Hindlimb muscle (tissue), 1 donor: ENCODE measurements at places on chromosomes 1 and 21.

DNA sequence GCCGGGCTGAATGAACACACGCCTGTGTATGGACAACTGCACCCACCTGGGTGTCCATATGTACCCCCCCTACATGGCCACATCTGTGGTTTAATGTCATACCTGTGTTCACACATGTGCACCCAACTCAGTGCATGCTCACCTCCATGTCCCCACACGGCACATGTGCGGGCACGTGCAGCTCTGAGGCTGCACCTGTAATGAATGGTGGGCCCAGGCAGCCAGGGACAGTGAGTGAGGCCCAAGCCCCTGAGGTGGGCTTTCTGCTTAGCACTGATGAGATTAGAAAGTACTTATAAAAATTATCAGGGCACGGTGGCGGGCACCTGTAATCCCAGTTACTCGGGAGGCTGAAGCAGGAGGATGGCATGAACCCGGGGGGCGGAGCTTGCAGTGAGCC is 42.5 kb upstream of the CSF3R start:
- DNase-seq = no peak

DNA sequence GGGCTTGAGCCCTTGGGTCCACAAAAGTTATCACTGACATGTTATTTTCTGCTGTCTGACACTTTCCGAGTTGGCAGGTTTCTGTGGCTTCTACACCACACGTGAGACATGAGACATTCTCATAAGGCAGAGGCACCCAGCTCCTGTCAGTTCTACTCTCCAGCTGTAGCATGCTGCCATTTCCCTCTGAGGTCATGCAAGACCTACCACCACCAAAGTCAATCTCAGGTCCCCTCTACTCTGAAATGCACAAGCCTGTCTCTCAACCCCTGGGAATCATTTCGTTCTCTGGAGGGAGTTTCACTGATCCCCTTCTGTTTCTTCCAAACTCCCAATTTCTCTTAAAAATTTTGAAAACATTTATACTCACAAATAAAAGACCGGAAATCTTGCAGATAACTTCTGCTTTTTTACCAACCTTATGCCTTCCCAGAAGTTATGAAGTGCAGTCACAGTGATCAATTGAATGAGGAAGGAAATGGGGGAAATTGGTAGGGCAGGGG is 39.5 kb upstream of the CR2 start:
- DNase-seq = no peak

GRCh38 chr1:211830055-211830327 is 572 bp downstream of the LPGAT1 start:
- DNase-seq = no peak

DNA sequence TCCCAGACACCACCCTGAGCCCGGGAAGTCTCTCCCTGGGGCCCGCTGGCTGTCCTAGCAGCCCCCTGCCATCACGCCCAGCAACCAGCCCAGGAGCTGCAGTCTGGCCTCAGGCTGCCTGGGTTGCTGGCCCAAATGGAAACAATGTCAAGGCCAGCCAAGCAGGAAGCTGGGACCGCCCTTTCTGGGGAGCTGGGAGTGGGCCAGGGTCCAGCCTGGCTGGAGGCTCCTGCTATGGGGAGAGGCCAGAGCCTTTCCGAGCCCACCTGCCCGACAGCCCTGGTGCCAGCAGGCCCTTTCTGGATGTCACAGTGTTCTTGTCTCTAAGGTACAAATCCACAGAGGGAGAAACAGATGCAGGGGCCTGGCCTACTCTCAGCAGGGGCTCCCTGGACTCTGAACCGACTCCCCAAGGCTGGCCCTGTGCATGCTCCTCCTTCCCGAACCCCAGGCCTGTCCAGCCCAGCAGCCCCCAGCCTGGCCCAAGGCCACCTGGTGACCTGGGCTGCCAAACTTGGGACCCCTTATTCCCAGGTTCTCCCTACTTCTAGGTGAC is 1.2 kb upstream of the MMEL1 start:
- peak; percentile 49 for DNase-seq

DNA sequence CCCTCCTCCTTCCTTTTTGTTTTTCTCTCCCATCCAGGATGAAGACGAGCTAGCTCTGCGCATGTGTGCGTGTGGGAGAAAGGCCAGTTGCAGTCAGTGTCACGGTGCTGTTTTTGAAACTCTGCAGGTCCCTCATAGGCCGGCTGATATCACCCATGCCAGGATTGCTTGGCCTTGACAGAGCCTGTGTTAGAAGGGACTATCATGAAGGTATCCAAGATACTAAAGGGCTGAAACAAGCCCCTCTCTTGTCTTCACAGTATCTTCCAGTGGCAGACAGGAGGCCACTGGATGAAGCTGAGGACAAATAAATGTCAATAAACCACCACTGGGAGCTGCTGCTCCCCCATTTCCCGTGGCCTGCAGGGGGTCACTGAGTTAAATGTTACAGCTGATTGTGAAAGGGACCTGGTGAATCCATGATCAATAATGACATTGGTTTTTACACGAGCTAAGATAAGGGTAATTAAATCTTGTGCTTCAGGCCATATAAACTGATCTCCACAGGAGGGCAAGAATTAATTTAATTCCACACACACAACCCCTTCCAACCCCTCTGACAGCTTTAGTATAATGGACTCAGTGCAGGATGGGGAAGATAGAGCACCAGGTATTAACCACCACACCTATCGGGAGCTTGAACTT is 64.6 kb upstream of the TARBP1 start:
- no peak for DNase-seq

DNA sequence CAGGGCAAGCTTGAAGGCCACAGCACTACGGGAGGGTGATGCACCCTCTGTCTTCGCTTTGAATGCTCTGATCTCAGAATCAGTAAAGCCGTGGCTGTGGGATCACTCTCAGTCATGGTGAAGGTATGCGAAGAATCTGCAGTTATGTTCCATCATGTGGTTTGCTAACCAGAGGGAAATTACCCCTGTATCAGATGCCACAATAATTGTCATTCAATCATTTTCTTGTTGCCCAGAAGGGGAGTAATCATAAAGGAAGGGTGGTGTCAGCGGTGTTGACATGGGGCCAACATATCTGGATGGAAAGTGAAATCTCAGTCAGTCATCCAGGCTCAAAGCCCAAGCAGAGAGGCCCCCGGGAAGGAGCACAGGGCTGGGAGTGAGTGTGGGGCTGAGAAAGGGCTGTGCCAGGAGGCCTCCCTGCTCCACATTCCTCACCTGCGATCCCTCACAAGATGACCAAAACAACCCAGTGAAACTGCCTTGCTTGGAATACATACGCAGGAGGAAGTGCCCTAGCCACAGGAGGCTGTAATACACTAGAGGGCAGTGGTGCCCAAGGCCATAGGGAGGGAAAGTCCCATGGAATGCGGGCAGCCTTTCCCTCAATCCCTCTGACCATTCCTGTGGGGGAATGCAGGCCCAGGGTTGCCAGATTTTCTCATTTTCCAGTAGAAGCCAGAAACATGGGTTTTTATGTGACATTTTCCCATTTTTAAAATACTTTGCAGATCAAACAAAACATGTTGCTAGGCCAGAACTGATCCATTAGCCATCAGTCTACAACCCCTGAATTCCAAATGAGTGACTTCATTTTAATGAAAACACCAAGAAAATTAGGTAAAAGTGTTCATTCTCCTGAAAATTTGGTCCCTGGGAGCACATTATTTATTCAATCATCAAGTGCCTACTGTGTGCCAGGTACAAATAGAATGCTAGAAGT is 95.7 kb upstream of the VANGL1 start:
- DNase-seq = peak; percentile 38

- no peak for DNase-seq
Measured at GRCh38 chr1:172383536-172383935, 36.9 kb upstream of the C1orf105 start.

GRCh38 chr21:31895077-31895835 is 22.4 kb downstream of the HUNK start:
- DNase-seq = no peak

DNA sequence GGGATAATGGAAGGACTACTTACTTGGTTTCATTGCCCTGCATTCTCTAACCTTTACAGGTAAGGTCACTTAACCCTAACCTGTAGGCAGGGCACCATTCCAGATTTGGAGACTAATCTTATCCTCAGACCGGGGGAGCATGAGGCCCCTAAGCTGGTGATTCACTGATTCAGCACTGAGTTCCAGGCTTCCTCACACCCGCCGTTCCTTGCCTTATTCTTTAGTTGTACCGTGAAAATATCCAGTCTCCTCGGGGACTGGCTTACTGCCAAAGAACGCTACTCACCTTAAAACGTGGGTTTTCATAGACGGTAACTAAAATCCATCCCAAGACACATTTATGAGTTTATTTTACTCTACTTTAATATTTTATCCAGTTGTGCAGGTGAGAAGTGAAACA is 44.3 kb upstream of the COL24A1 start:
- no peak for DNase-seq

GRCh38 chr1:12547586-12548225 is 70.3 kb downstream of the DHRS3 start:
- no peak for DNase-seq

- DNase-seq = peak; percentile 43
Measured at GRCh38 chr21:35720208-35720731, 340.1 kb downstream of the SETD4 start.

DNA sequence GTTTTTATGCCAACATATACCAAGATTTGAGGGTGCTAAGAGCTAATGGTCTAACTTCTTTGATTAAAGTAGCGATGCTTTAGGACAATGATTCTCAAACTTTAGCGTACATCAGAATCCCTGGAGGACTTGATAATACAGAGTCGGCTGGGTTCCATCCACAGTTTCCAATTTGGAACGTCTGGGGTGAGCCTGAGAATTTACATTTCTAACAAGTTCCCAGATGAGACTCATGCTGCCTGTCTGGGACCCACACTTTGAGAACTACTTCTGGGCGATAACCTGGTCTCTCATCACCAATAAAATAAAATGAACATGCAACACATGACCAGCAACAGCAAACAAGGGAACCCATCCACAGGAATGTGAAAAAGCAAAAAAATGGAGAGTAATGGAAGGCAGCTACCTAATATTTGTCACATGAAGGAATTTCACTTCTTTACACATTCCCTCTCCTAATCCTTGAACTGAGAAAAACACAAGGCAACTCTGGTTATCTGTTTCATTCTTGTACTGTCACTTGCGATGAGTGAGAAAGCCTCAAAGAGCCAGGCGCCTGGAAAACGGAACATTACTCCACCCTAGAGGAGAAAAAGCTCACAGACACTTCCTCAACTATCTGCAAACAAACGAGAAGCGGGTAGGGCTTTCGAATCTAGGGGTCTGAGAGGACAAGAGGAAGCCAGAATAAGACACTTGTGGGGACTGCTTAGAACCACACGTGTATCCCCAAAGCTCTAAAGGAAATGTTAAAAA is 14.0 kb downstream of the HSF2BP start:
- DNase-seq = peak; percentile 78

DNA sequence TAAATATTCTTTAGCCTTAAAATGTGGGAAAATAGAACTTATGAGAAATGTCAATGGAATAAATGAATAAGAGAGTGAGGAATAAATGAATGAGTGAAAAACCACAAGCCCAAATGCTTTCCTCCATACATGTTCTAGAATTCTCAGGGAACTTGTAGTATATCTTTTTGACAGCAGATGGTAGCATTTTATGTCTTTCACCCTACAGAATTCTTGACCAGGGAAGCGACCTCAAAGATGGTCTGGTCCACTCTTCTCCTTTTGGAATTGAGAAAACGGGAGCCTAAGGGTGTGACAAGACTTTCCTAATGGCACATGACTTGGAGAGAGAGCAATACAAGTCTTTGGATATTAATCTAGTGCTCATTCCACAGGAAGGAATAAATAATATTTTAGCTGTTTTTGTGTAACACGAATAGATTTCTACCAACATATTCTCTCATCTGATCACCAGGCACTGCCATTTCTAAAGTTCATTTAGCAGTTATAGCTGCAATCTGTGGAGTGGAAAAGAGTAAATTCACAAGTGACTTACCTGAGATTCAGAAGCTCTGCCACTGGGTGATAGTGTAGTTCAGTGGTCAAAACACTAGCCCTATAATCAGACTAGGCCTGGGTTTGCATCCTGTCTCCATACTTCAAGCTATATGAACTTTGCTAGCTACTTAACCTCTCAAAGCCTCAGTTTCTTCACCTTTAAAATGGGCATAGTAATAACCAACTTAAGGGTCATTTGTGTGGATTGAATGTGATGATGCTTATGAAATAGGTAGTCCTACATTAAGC is 15.0 kb upstream of the F5 start:
- no peak for DNase-seq

DNA sequence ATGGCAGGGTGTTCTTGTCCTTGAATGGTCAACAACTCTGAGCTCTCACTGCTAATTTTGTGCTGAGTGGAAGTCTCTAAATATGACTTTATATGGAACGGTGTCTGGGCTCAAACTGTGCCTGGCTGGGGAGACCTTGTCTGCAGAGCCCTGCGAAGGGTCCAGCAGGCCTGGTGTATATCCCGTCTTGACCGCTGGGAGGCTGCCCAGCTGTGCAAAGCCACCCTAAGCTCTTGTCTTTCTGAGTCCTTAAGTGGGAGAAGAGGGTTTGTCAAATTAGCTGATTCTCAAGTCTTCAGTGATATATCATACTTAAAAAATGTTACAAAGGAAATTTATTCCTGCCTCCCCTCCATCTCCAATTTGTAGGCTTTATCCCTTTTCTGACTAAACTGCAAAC is 198.7 kb downstream of the KCNJ6 start:
- no peak for DNase-seq

DNA sequence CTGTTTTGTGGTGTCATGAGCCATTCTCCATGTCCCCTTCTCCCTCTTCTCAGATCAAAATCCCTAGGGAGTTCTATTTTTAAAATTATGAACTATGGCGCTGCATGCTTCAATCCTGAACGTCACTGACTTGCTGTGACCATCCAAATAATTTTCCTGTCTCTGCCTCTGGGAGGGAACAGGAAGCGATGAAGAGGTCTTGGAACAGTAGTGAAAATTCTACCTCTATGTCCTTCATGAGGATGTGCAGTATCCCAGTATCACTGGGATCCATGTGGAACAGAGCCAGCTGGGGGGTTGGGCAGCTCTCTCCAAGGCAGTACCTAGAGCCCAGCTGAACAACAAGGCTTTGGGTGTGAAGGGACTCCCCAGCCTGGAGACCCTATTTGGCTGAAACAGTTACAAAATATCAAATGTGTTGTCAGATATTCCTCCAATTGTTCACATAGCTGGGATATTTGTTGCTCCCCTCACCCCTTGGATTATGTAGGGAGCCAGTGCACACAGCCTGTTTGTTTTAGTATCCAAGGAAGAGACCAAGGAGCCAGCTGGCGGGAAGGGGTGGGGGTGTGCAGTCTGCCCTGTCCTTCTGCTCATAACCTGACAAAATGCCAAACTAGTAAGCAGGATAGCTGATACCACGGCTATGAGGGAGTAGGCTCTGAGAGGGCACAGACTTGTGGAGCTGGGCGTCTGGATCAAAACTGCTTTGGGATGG is 7.6 kb downstream of the DCLRE1B start:
- DNase-seq = peak; percentile 38

- no peak for DNase-seq
Measured at GRCh38 chr1:205493241-205494085, 11.0 kb upstream of the CDK18 start.

- DNase-seq = no peak
Measured at GRCh38 chr1:109886827-109887226, 23.8 kb upstream of the CSF1 start.

GRCh38 chr1:234617986-234618736 is 8.2 kb upstream of the IRF2BP2 start:
- DNase-seq = peak; percentile 65

GRCh38 chr21:16976193-16976592 is 536.6 kb upstream of the CXADR start:
- DNase-seq = no peak
